ENCODE measurements at places on chromosomes 5 and 9.

GRCh38 chr9:116662646-116663310 is 24.3 kb upstream of the TRIM32 start:
- DNase-seq = no peak

GRCh38 chr9:95648225-95648624 is 131.5 kb upstream of the PTCH1 start:
- no peak for DNase-seq

DNA sequence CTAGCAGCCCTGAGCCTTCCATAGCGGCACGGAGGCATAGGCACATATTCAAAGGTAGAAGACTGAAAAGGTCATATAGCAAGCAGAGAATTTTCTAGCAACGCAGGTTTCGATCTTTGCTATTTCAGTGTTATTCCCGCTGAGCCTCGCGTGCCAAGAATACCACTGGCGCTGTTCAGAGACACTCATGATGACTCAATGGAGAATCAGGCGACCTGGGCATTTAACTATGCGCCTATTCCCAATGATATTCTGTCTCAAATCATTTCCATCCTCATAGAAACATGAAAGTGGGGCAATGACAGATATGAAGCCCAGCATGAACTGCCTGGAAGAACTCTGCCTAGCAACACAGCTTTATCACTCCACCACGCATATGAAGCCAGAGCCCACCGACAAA is 59.9 kb downstream of the EFNA5 start:
- no peak for DNase-seq

GRCh38 chr9:124216474-124217176 is 41.1 kb upstream of the NEK6 start:
- no peak for DNase-seq

- no peak for DNase-seq
These were observed 4.9 kb downstream of the FBXO38 start for GRCh38 chr5:148388696-148389095.

GRCh38 chr9:102273952-102274351 is 535.5 kb upstream of the GRIN3A start:
- DNase-seq = no peak

GRCh38 chr5:151295138-151295537 is 8.4 kb downstream of the SLC36A3 start:
- DNase-seq = no peak

DNA sequence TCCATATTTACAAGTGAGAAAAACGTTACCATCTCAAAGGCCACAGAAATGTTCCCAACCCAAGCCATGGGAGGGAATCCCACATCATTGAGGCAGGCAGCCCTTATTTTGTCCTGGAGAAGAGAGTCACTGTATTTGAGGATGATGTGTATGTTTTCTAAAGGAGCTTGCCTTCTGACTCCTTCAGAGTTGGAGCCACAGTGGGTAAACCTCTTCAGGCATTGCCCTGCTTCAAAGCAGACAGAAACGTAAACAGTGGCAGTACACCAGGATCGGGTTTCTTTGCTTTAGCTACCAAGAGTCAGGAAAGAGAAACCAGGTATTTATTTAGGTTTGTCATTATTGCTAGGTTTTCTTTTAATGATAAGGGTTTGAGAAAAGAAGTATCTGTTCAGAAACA is 45.7 kb downstream of the MUSK start:
- no peak for DNase-seq

GRCh38 chr9:102569436-102569835 is 425.7 kb upstream of the CYLC2 start:
- no peak for DNase-seq

DNA sequence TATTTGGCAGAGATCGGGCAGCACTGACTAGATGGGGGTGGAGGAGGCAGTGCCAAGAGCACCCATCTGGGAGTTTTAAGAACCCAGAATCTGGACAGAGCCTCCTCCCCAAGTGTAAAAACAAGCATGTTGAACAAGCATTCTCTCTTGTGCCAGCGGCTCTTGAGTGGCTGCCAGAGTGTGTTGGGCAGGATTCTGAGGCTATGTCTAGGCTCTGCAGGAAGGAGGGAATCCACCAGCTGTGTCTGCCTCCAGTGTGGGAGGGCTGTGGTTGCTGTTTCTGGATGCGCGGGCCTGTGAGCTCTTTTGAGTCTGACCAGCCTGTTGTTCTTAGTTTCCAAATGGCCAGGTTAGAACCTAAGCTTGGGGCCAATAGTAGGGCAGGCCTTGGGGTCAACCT is 39.8 kb downstream of the HMCN2 start:
- DNase-seq = no peak

GRCh38 chr9:123642291-123643278 is 286.6 kb downstream of the CRB2 start:
- peak; percentile 38 for DNase-seq

- peak; percentile 50 for DNase-seq
These were observed 101.9 kb downstream of the SLC28A3 start for GRCh38 chr9:84238652-84239051.

DNA sequence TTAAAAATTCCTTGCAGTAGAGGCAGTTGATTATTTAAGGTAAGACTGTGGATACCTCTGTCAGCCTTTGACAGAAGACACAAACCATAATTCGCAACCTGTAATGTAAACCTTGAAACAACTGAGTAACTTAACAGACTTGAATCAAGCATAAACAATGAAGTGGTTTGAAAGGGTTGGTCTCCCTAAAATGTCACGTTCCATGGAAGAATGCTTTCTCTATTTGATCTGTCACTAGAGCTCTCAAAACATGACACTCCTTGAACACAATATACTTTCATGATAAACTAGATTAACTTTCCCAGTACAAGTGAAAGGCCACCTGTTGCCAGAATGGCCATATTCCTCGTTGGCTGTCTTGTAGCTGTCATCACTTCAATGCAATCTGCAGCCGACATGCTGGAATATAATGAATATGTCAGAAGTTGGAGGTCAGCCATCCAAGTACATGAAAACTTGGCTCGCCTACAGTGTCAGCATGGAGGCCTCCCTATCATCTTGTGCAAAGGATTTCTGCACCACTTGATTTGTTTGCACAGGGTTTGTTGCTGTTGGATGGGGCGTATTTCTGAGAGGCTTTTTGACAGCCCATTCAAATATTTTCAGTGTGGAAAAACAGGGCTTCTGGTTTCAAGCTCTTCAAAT is 228.0 kb downstream of the TLE4 start:
- DNase-seq = no peak

GRCh38 chr9:84293001-84293798 is 47.4 kb downstream of the SLC28A3 start:
- no peak for DNase-seq

DNA sequence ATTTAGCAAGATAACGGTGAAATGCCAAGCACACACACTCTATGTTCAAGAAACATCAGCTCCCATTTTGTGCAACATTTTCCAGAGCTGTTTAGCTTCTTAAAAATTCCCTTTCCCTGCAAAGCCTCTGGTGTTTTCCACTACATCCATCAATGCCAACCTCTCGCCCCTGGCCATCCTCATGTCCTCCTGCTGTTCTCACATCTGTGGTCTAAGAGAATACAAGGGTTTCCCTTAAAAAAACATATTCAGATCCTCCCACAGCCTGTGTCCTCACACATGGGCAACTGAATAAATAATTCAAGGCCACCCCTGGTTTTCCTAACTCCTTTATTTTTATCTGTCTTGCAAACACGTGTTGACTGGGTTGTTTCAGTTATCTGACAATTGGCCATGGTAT is 70.3 kb downstream of the PAPPA start:
- DNase-seq = no peak

DNA sequence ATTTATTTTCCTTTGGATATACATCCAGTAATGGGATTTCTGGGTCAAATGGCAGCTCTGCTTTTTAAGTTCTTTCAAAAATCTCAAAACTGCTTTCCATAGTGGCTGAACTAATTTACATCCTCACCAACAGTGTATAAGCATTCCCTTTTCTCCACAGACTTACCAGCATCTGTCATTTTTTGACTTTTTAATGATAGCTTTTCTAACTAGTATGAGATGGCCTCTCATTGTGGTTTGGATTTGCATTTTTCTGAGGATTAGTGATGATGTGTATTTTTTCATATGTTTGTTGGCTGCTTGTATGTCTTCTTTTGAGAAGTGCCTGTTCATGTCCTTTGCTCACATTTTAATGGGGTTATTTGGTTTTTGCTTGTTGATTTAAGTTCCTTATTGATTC is 90.0 kb upstream of the HMHB1 start:
- DNase-seq = no peak

DNA sequence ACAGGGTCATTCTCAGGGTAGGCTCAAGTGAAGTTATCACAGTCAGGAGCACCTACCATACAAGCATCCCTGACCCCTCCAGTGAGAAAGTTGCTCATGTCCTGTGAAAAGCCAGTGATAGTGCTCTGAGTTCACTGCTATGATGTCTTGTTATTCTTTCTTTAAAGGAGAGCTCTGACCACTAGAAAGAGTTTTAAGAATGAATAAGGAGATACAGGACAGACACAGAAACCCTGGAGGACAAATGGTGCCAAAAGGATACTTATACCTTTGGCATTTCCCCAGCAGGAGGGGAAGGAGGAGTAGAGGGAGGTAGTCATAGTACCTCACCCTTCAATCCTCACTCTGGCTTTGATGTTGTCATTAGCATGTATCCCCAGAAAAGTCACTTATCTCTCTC is 84.0 kb upstream of the AGXT2 start:
- no peak for DNase-seq

DNA sequence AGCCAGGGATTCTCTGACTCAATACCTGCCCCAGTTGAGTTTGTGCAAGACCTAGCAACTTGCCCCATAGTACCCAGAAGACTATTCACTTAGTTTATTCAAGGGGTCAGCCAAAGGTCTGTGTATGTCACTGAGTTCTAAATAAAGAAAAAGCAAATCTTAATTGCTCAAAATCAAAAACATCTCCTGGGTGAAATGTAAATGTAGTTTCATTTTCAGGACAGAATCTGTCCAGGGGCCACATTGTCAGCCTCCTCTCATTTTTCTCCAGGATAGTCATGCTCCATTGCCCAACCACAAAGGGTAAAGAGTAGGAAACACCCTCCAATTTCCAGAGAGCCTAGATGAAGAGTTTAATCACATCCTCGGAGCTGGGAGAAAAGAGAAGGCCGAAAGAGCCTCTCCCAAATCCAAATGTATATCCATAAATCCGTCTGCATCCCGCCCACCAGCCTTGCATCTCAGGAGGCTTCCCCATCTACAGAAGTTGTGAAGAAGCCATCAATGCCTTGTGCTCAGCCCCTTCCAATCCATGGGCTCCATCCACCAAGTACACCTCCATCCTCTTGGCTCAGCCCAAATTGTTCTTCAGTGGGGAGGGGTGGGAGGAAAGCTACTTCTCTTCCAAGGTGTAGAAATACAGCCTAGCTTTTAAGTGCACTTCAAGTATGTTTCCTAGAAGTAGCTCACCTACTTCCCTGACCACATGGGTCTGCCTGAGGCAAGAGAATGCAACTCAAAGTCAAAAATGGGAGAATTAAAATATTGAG is 26.9 kb downstream of the ADAM19 start:
- no peak for DNase-seq

- no peak for DNase-seq
These were observed 301.0 kb downstream of the DOCK8 start for GRCh38 chr9:515665-516064.

GRCh38 chr5:13251623-13252376 is 692.7 kb downstream of the DNAH5 start:
- DNase-seq = no peak

- no peak for DNase-seq
These were observed 28.1 kb upstream of the GSN start for GRCh38 chr9:121239851-121240250.

GRCh38 chr9:18036422-18037187 is 437.3 kb upstream of the ADAMTSL1 start:
- no peak for DNase-seq

DNA sequence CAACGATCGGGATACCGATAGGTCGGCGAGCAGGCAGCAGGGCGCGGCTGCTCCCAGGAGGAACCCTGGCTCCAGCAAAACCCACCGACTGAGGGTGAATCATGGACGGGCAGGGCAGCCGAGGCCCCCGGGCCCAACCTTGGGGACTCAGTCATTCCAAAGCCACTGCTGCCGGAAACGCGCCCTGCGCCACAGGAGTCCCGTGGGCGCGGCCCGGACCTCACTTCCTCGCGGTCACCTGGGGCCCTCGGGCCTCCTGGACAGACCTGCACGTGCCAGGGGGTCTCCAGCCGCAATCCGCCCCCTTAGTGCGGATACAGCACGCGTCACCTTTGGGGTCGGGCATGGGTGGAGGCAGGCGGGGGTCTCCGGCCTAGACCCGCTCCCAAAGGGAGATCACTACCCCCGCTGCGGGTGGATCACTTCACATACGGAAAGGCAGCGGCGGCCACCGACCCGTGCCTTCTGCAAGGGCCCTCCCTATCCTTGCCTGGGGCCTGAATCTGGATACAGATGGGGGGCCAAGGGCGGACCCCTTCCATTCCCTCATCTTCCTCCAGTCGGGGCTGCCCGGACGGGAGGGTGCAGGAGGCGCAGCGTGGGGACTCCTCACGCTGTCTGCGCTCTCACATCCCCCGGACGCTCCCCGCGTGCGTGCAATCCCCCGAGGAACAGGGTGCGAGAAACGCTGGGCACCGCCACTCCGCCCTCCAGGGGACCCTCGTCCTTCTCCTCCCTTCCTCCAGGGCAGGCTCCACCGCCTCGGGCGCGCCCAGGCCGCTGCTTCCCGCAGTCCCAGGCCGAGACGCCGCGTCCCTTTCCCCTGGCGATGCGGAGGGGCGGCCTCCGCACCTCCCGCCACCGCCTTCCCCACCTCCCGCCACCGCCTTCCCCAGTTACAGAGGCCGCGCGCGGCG is 586 bp downstream of the TXN start:
- DNase-seq = peak; percentile 59

GRCh38 chr9:35203528-35203927 is 41.7 kb downstream of the UNC13B start:
- no peak for DNase-seq

DNA sequence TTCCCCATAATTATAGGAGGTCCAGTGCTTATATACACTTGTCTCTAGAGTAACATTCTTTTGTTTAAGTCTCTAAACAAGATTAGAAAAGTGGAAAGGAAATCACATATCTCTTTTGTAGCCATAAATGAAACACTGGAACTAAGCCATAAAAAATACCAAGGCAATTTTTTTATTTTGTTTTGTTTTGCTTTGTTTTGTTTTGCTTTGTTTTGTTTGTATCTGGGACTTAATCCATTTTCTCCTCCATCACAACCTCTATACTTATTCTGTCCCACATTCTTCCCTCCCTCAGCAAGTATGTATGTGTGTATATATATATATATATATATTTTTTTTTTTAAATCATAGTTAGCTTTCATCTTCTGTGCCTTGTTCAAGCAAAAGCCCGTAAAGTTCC is 436.6 kb upstream of the MPDZ start:
- no peak for DNase-seq

GRCh38 chr9:127273326-127273725 is 8.8 kb downstream of the GARNL3 start:
- no peak for DNase-seq

- DNase-seq = no peak
These were observed 116.6 kb upstream of the SARDH start for GRCh38 chr9:133854765-133855164.

GRCh38 chr5:2381861-2382260 is 369.6 kb downstream of the IRX2 start:
- no peak for DNase-seq

- no peak for DNase-seq
These were observed 22.2 kb downstream of the CACNA1B start for GRCh38 chr9:137899551-137900360.

- DNase-seq = no peak
These were observed 971.5 kb downstream of the EFNA5 start for GRCh38 chr5:106699198-106699597.

- DNase-seq = no peak
These were observed 16.0 kb downstream of the CXXC5 start for GRCh38 chr5:139664086-139664693.

All from HT-29 (cell line).